ENCODE measurements at places on chromosomes 3 and 15. TPM values are rescaled to one million over a fixed set of nuclear protein-coding genes. Genes with fewer than 3 reads are reported as not detected.

Gene TM4SF18
- 3.9 TPM for total RNA-seq

Gene FEZF2
- total RNA-seq: 1.9 TPM

Gene CAMK2N2
- not detected for total RNA-seq

Gene TMPRSS7
- not detected for total RNA-seq

Gene CYP11A1
- total RNA-seq: 2.6 TPM

Gene BSN
- total RNA-seq: 0.96 TPM

Gene LRRC58
- total RNA-seq: 31.8 TPM

Gene TM4SF4
- total RNA-seq: 2.6 TPM

Gene PLSCR2
- not detected for total RNA-seq

Gene SMCO1
- total RNA-seq: not detected

Gene SLC7A14
- 9.6 TPM for total RNA-seq

Gene CCDC9B
- 13.0 TPM for total RNA-seq

Gene POPDC2
- total RNA-seq: 9.4 TPM

Gene LRRK1
- 14.0 TPM for total RNA-seq

Gene THRB
- 8.4 TPM for total RNA-seq

Gene RETNLB
- total RNA-seq: not detected

Gene KLHL40
- not detected for total RNA-seq

Gene ANKRD63
- total RNA-seq: not detected

Gene CLDN16
- total RNA-seq: 0.24 TPM

Gene ITGA11
- 84.5 TPM for total RNA-seq

Gene LEKR1
- 8.4 TPM for total RNA-seq

Gene TRAK1
- total RNA-seq: 13.5 TPM

Gene SERPINI1
- 11.6 TPM for total RNA-seq

Gene DGKG
- 13.5 TPM for total RNA-seq

Gene CD96
- total RNA-seq: 1.4 TPM

Gene PLOD2
- total RNA-seq: 513 TPM

Gene GP5
- total RNA-seq: 0.72 TPM

Gene GPD1L
- 46.7 TPM for total RNA-seq

Gene HIGD1A
- 125 TPM for total RNA-seq

Gene IL17RE
- total RNA-seq: 0.72 TPM

Gene SLC38A3
- not detected for total RNA-seq

Gene GPR171
- total RNA-seq: 3.6 TPM

Gene SNRPN
- 97.7 TPM for total RNA-seq

Gene TAGLN3
- not detected for total RNA-seq

Gene GOLGA6D
- total RNA-seq: 1.9 TPM

Gene FAM227B
- total RNA-seq: 8.9 TPM

Gene MNS1
- total RNA-seq: 3.9 TPM

Gene POLQ
- total RNA-seq: 2.4 TPM

Gene EAF2
- 14.2 TPM for total RNA-seq

Gene GOLGA6B
- total RNA-seq: not detected

Gene CHAC1
- total RNA-seq: 8.7 TPM

Gene AMOTL2
- 174 TPM for total RNA-seq

Gene GOLGA8R
- 8.2 TPM for total RNA-seq

Gene CHRD
- total RNA-seq: 13.7 TPM

Gene DNASE1L3
- 1.9 TPM for total RNA-seq

Gene CCR5
- total RNA-seq: 2.2 TPM

Gene BCL2A1
- total RNA-seq: 5.1 TPM

Gene SNX22
- total RNA-seq: 4.1 TPM
